Iris pigment epithelial cell (primary cell): ENCODE measurements at places on chromosomes 1 and 21.

DNA sequence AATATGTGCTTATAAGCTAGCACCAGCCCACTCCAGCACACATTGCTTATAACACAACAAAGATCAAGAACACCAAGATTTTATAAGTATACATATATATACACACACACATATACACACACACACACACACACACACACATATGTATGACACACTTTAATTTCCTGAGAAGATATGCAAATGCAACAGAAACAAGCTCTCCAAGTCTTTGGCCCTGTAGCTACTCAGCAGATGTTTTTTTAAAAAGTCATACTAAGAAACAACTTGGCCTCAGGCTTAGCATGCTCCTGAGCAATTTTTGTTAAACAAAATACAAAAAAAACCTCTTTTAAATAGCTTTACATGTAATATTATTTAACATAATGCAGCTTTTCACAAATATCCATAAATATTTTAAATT lies 11.1 kb downstream of the TNFSF18 start:
- DNase-seq, result no peak

- no peak for DNase-seq
Observed at GRCh38 chr1:217097819-217098218, 374.6 kb upstream of the ESRRG start.

DNA sequence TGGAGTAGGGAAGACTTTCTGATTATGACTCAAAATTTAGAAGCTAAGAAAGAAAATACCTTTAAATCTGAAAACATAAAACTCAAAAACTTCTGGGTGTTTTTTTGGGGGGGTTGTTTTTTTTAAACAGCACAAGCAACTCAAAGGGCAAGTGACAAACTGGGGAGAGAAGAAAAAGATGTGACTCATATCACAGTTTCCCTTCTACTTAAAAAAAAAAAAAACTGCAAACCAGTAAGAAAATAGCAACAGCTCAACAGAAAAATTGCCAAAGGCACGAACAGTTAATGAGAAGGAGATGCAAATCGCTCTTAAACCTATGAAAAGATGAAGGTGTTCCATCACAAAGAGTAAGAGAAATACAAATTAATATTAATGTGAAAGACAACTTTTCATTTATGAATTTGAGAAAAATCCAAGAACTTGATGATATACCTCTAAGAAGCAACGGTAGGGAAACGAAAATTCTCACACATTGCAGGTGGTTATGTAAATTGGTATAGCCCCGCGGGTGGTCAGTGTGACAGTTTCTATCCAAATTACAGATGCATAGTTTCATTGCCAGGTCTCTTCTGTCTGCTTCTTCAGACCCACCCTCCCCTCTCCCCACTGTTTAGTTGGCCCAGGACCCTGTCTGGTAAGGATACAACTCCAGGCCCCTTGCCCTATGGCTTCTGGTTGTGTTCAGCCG lies 9.0 kb downstream of the IFNAR2 start:
- no peak for DNase-seq

DNA sequence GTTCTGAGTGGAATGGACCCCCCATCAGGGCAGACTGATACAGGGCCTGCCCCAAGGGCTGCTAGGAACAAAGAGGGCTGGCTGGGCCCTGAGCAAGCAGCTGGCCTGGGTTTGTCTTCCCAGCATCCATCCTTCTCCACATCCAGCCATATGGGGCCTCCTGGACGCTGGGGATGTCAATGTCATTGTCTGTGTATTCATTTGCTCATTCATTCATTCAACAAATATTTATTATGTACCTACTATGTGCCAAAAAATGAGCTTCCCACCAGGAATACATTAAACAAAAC lies 15.6 kb upstream of the ECE1 start:
- no peak for DNase-seq

DNA sequence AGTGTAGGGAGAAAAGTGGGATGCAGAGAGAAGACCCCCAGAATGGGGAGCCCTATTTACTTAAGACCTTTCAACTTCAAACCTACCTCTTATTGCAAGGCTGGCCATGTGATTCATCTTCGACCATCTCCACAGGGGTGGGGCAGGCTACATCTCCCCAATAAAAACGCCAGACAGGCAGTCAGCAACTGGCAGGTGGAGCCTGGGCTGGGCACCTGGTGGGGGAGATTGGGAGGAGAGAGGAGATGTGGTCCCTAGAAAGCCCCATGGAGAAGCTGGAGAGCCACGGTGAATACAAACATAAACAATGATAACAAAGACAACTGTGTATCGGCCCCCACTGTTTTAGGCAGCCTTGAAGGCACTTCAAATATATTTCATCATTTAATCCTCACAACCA lies 336.7 kb upstream of the PROX1 start:
- DNase-seq, result no peak

- peak; percentile 63 for DNase-seq
Observed at GRCh38 chr1:29105822-29106221, 17.9 kb downstream of the TMEM200B start.

DNA sequence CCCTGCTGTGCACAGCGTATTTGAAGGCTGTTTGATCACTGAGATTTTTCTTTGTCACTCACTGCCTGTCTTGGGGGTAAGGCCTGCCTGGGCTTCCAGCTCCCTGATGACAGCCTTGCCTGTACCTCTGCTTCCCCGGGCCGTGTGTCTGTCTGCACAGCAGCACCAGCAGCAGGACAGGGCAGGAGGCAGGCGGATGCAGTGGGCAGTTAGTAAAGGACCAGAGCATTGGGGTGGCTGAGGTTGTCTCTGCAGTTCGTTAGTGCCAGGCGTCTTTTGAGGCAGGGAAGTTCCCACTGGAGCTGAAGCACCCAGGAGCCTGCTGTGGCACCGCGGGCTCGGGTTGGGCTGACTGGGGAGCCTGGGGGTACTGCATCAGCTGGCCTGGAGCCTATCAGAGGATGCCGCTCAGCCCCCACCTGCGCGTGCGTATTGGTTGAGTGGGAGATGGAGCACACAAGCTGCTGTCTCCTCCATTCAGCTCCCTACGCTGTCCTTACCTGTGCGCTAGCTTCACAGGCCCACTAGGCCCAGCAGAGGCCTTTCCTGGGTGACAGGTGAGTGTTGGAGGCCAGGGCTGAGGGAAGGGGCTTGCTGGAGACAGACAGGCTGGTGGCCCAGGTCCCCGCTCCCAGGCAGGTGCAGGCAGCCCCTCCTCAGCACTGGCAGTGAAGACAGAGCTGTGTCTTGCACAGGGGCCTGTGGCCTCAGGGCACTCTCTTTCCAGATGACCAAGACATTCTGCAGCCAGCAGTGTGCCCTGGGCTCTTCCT lies 28.2 kb downstream of the SNAP47 start:
- DNase-seq, result no peak

GRCh38 chr1:109282497-109282951 lies 421 bp downstream of the PSRC1 start:
- DNase-seq, result no peak

GRCh38 chr1:2320760-2321667 lies 70.3 kb downstream of the MORN1 start:
- DNase-seq, result no peak

DNA sequence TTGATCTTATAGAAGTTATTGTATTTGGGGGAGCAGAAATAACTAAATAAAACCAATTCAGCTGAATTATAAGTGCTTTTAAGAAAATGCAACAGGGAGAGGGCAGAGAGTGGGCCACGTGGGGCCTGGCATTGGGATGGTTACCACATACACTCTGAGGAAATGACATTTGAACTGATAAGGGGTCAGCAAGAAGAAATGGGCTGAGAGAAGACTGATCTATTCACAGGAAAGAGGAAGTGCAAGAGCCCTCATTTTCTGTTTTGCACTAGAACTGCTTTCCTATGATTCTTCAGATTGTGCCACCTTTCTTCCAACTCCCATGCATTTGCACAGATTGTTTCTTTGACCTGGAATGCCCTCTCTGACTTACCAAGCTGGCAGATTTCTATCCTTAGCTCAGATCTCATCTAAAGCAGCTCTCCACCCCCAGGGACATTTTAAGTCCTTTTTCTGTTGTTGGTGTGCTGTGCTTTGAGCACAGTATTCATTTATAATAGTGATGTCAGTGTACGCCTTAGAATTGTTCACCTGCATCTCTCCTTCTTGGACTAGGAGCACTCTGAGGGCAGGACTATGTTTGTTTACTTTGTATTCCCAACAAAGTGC lies 115.9 kb downstream of the FGGY start:
- DNase-seq, result no peak

- DNase-seq, result no peak
Observed at GRCh38 chr1:198901266-198901665, 262.4 kb downstream of the PTPRC start.

- DNase-seq, result no peak
Observed at GRCh38 chr21:30592140-30592539, at the start of gene KRTAP6-3. KRTAP6-3 (plus strand) TSS chr21:30592440; CDS start chr21:30592446, 6 bp downstream.

- no peak for DNase-seq
Observed at GRCh38 chr1:12073796-12074195, 10.7 kb downstream of the TNFRSF8 start.

GRCh38 chr1:90671251-90671650 lies 45.9 kb downstream of the BARHL2 start:
- DNase-seq, result no peak

- peak; percentile 63 for DNase-seq
Observed at GRCh38 chr1:54294887-54295286, 94.9 kb downstream of the MRPL37 start.

DNA sequence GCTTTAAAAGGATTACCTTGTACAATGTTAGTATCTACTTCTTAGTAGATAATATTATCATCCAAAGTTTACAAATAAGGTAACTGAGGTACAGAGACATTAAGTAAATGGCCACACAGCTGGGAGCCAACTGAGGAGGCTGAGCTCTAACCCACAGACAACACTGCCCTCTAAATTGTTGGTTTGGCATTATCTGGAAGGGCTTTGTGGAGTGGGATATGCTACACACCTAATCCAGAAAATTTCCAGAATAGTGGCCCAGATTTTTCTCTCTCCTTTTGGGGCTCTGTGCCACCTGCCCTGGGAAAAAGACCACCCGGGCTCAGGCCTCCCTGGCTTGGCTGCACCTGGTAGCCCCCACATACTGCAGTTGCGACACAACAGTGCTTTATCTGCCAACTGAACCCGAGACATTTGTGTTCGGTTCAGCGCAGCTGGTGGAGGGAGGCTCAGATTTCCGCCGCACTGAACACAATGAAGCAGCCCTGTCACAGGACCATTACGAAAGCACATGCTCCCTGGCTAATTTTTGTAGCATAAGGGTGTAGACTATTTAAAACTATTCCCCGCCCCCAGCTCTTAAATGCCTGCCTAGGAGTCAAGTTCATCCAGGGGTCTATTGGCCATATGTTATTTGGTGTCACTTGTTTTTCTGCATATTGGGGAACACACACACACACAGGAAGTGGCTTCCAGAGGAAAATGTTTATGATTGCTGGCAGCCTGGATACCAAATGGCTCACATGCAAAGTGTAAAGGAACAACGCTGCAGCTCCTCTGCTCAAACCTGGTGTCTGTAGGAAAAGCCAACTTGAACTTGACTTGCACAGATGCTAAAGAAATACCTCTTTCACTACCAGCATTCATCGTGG lies 92.3 kb upstream of the ESRRG start:
- peak; percentile 48 for DNase-seq
